Esophagus squamous epithelium (tissue), 5 donors: ENCODE measurements at places on chromosomes 12 and 14. TPM values are rescaled to one million over a fixed set of nuclear protein-coding genes. Genes with fewer than 3 reads are reported as not detected.

MYO1H gene
- 0.48 TPM for total RNA-seq

SLC8A3 gene
- total RNA-seq: 0.09 TPM

LHX5 gene
- total RNA-seq: not detected

ALDH1L2 gene
- total RNA-seq: 4.9 TPM

SOAT2 gene
- total RNA-seq: not detected

NAV3 gene
- 4.6 TPM for total RNA-seq

COX8C gene
- total RNA-seq: not detected

HOXC12 gene
- total RNA-seq: not detected

GRCh38 chr12:130832561-130833209 lies 6.4 kb downstream of the STX2 start:
- no peaks in the 10 kb centered on the region for H3K36me3 ChIP-seq
- H3K4me1 ChIP-seq: peaks cover 19% of the 10 kb centered on the region

DNA sequence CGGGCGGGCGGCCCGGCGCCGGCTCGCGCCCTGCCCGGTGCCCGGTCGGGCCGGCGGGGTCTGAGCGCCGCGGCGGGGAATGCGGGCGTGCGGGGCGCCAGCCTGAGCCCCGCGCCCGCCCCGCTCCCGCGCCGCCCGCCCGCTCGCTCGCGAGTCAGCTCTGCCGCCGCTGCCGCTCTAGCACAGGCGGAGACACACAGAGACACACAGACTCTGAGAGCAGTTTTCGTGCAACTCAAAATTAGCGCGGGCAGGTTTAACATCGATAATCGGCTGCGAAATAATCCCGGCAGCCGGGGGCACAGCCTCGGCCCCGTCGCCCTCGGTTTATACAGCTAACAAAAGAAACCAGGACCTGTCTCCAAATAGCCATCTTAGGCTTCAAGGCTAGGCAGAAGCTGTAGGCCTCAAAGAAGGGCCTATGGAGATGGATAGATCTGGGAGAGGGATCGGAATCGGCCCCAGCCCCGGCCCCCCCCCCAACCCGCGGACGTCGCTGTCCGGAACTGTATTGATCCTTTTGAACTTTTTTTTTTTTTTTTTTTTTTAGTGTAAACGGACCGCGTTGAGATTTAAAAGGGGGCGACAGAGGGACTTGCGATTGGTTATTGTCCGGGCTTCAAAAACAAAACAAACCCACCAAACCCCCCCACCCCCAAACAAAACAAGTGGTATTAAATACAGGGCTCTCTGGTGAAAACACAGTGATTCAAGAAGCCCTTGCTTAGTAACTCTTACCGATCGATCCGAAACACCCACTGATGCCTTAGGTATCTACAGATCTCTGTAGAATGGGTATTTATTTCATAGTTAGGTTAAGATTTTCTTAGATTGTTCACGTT lies 1.1 kb downstream of the ARID2 start:
- H3K27ac ChIP-seq: peak overlapping the region; percentile 100
- H3K27me3 ChIP-seq: no peaks in the 10 kb centered on the region
- peaks cover 56% of the 10 kb centered on the region for H3K4me1 ChIP-seq
- H3K4me3 ChIP-seq: peak overlapping the region; percentile 98

DNA sequence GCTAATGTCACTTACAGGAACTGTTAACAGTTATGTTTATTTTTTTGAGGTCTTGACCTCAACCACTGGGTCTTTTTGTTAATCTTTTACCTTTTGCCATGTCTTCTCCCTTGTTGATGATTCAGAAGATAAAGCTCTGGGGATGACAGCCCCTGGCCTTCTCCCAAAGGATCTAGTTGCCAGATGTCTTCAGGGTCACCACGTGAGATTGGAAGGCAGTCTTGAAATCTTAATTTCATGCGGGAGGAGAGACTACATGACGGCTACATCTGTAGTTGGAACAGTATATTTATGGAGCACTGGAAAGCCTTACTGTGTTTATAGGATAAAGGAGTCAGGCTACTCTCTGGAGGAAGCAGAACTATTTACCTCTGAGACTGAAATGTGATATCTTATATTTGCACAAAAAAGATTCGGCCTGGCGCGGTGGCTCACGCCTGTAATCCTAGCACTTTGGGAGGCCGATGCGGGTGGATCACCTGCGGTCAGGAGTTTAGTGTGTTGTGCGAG lies 5.6 kb downstream of the MLEC start:
- DNase-seq: no peak
- peaks cover 19% of the 10 kb centered on the region for H3K4me1 ChIP-seq
- peaks cover 19% of the 10 kb centered on the region for H3K36me3 ChIP-seq
- H3K27me3 ChIP-seq: no peaks in the 10 kb centered on the region
- H3K27ac ChIP-seq: no peak overlapping the region

DNA sequence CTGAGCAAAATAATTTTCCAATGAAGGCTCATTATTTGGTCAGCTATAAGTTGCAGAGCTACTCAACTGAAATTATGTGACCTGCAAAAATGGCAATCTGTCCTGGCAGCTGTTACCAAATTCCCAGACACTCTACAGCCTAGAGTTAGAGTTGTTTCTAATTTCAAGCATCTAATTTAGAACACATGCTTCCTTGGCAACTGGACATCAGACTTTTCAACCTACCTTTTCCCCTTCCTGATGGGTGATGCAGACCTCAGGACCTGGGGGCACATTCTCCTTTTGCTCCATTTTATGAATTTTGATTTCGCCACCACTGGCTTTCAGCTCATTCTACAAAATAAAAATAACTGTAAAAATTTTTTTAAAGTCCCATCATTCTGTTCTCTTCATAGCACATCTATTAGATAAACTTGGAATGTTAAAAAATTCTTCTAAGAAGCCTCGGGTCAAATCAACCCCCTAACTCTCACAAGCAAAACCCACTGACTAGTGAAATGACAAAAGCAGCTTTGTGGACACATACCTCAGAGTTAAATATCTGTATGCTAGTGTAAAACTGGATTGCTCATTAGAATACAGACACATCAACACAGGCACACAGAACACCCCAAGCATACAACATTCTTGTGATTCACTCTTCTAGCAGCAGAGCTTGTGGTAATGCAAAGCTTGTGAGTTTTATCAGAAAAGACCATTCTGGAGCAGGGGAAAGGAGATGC lies 33.5 kb upstream of the CERS5 start:
- peaks cover 13% of the 10 kb centered on the region for H3K4me1 ChIP-seq
- peaks cover 13% of the 10 kb centered on the region for H3K36me3 ChIP-seq
- H3K4me3 ChIP-seq: no peak overlapping the region

- no peak overlapping the region for H3K4me3 ChIP-seq
- no peaks in the 10 kb centered on the region for H3K4me1 ChIP-seq
- DNase-seq: no peak
- H3K27ac ChIP-seq: no peak overlapping the region
- H3K27me3 ChIP-seq: no peaks in the 10 kb centered on the region
- no peaks in the 10 kb centered on the region for H3K36me3 ChIP-seq
These were observed 319.9 kb downstream of the CACNA1C start for GRCh38 chr12:2372735-2373134.

GRCh38 chr12:126492181-126492580 lies 1426.9 kb downstream of the AACS start:
- H3K4me3 ChIP-seq: no peak overlapping the region
- no peak overlapping the region for H3K27ac ChIP-seq
- H3K36me3 ChIP-seq: no peaks in the 10 kb centered on the region
- H3K4me1 ChIP-seq: peaks cover 18% of the 10 kb centered on the region
- DNase-seq: no peak

DNA sequence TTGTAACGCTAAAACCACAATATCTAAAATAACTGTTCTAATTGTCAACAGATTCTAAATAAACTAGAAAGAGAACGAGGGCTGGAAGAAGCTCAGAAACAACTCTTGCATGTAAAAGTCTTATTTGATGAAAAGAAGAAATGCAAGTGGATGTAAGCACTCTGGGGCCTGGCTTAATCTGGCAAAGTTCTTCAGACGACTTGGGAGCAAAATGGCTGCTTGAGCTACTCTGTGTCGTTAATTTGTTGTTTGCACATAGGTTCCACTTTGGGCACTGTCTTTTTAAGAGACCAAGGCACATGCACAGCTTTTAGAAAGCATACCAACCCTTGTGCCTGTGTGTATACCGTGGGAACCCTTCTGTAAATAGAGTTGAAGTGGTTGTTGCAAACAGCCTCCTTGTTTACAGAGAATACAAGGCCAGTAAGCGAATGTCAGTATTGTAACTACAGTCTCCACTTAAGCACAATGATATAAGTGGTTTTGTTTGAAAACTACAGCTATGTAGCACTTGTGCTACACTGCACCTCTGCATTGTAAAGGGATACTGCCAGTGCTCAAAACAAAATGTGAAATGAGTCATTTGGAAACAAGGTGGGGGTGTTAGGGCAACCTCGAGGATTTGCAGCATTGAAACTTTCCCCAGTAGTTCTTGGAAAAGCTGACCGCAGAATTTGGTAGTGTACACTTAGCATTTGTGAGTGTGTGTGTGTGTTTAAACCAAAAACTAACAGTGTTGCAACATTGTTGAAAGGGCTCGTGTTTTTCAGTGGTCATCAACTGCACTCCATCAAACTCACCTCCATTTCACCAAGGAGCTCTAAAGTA lies 154.3 kb downstream of the CEP83 start:
- no peak for DNase-seq
- H3K4me3 ChIP-seq: no peak overlapping the region
- no peaks in the 10 kb centered on the region for H3K4me1 ChIP-seq
- H3K36me3 ChIP-seq: no peaks in the 10 kb centered on the region
- no peak overlapping the region for H3K27ac ChIP-seq

- no peak overlapping the region for H3K27ac ChIP-seq
- no peaks in the 10 kb centered on the region for H3K27me3 ChIP-seq
- DNase-seq: no peak
- H3K4me3 ChIP-seq: no peak overlapping the region
- H3K36me3 ChIP-seq: peaks cover 100% of the 10 kb centered on the region
- no peaks in the 10 kb centered on the region for H3K4me1 ChIP-seq
These were observed 44.9 kb downstream of the MAPKAPK5 start for GRCh38 chr12:111886662-111887545.

GRCh38 chr12:60148109-60148508 lies 552.3 kb downstream of the SLC16A7 start:
- H3K27ac ChIP-seq: no peak overlapping the region
- peaks cover 26% of the 10 kb centered on the region for H3K4me1 ChIP-seq
- no peaks in the 10 kb centered on the region for H3K36me3 ChIP-seq
- no peaks in the 10 kb centered on the region for H3K27me3 ChIP-seq
- no peak overlapping the region for H3K4me3 ChIP-seq

DNA sequence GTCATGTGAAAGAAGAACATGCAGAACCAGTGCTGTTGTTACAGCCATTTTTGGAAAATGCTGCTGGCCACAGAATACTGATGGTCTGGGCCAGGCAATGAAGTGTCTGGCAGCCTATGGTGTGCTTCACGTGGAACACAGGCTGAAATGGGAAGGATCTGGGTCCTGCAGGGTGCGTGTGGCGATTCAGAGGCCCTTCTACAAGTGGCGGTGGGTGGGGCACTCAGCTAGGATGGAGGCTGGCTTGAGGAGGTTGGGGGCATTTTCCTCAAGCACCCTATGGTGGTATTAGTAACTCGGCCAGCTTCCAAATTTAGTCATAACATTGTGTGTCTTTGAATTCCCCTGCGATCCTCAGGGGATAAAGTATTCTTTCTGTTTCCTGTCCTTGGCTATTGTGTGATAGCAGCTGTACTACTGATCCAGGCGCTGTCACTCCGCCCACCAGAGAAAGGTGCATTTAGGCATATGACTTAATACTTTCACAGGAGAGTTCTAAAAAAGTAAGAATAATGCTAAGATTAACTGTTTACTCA lies 9.2 kb upstream of the RAD52 start:
- no peak overlapping the region for H3K4me3 ChIP-seq
- no peak overlapping the region for H3K27ac ChIP-seq
- H3K36me3 ChIP-seq: no peaks in the 10 kb centered on the region

DNA sequence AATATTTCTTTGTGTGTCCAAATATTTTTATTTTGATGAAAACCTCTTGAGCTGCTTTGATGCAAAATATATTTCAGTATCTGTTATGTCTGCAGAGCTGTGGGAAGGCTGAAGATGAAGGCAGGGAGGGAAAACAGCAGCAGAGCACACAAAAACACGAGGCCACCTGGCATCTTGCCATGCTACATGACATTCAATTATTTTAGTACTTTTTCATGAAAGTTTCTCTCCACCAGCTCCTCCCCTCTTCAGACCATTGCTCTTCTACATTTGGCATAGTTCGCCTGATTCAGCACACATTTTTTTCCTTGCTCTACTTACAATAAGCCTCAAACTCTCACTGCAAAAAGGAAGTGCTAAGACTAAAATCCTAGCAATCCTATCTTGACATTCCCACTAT lies 4.6 kb upstream of the ALX1 start:
- no peak overlapping the region for H3K27ac ChIP-seq
- peaks cover 14% of the 10 kb centered on the region for H3K4me1 ChIP-seq
- no peaks in the 10 kb centered on the region for H3K36me3 ChIP-seq
- no peak overlapping the region for H3K4me3 ChIP-seq
- DNase-seq: no peak

GRCh38 chr12:23349564-23349963 lies 599.9 kb downstream of the SOX5 start:
- no peak for DNase-seq
- no peaks in the 10 kb centered on the region for H3K4me1 ChIP-seq
- H3K27me3 ChIP-seq: no peaks in the 10 kb centered on the region
- no peaks in the 10 kb centered on the region for H3K36me3 ChIP-seq
- H3K4me3 ChIP-seq: no peak overlapping the region
- no peak overlapping the region for H3K27ac ChIP-seq

DNA sequence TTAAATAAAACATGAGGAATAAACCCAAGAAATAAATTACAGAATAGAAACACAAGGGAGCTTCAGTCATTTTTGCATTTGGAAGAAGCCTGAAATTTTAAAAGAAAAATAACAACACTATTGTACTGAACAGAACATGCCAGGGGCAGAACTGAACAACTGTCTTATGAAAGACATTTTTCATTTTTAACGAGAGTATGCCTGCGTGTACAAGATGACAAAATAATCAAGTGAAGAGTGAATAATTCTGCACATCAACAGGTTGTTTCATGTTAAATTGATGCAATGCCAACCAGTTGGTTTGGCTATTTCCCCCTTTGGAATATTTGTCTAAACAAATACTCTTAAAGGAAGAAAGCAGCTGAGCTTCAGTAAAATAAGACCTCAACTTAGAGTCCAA lies 103.3 kb upstream of the BTG1 start:
- no peaks in the 10 kb centered on the region for H3K27me3 ChIP-seq
- H3K36me3 ChIP-seq: no peaks in the 10 kb centered on the region
- no peak for DNase-seq
- no peak overlapping the region for H3K4me3 ChIP-seq
